Heart right ventricle (tissue), 16 donors: ENCODE measurements at places on chromosomes 6 and 20. TPM values are rescaled to one million over a fixed set of nuclear protein-coding genes. Genes with fewer than 3 reads are reported as not detected.

The NMBR gene
- total RNA-seq: not detected

The VWA7 gene
- 15.4 TPM for total RNA-seq

The MARCKS gene
- 16.5 TPM for total RNA-seq

The TBX18 gene
- total RNA-seq: 9.1 TPM
